ENCODE measurements at places on chromosomes 5 and 9. TPM values are rescaled to one million over a fixed set of nuclear protein-coding genes. Genes with fewer than 3 reads are reported as not detected.

- no peaks in the 10 kb centered on the region for H3K4me1 ChIP-seq
- no peak overlapping the region for H3K4me3 ChIP-seq
- DNase-seq = no peak
- no peaks in the 10 kb centered on the region for H3K27me3 ChIP-seq
Measured at GRCh38 chr5:148261221-148261620, 7.4 kb upstream of the SPINK13 start.

DNA sequence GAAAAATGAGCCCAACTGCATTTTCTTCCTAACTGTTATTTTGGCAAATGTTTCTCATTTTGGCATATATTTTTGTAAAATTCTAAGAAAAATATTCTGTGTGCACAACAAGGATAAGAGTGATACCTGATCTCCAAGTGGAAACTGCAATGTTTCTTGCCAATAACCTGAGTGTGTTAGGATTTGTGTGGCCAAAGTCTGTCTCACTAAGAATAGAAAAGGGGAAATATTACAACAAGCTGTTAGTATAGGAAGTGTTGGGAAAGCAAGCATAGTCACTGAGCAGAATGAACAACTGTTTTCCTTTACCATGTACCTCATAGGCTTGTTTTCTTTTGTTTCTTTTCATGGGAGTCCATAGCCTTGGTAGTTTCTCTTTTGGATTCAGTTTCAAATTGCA lies 624.2 kb downstream of the MTRR start:
- no peak overlapping the region for H3K27ac ChIP-seq
- H3K27me3 ChIP-seq = no peaks in the 10 kb centered on the region
- no peaks in the 10 kb centered on the region for H3K36me3 ChIP-seq
- H3K4me3 ChIP-seq = no peak overlapping the region
- no peak for DNase-seq

Gene FCN2
- total RNA-seq = not detected

Gene MARCOL
- not detected for total RNA-seq

- no peaks in the 10 kb centered on the region for H3K27me3 ChIP-seq
- H3K36me3 ChIP-seq = peaks cover 8% of the 10 kb centered on the region
- no peak overlapping the region for H3K4me3 ChIP-seq
- H3K4me1 ChIP-seq = peaks cover 8% of the 10 kb centered on the region
Measured at GRCh38 chr9:83935276-83935935, 14.2 kb upstream of the KIF27 start.

- peaks cover 54% of the 10 kb centered on the region for H3K27me3 ChIP-seq
- DNase-seq = no peak
- no peak overlapping the region for H3K27ac ChIP-seq
- H3K4me1 ChIP-seq = peaks cover 5% of the 10 kb centered on the region
- H3K36me3 ChIP-seq = no peaks in the 10 kb centered on the region
- H3K4me3 ChIP-seq = no peak overlapping the region
Measured at GRCh38 chr9:21392270-21392669, 7.1 kb upstream of the IFNA2 start.

GRCh38 chr5:142969624-142970439 lies 199.7 kb downstream of the ARHGAP26 start:
- DNase-seq = no peak
- H3K4me3 ChIP-seq = no peak overlapping the region
- peaks cover 27% of the 10 kb centered on the region for H3K36me3 ChIP-seq
- no peaks in the 10 kb centered on the region for H3K27me3 ChIP-seq
- peaks cover 40% of the 10 kb centered on the region for H3K4me1 ChIP-seq

Gene GRXCR2
- total RNA-seq = not detected

- no peak overlapping the region for H3K4me3 ChIP-seq
- no peak overlapping the region for H3K27ac ChIP-seq
- H3K36me3 ChIP-seq = peaks cover 28% of the 10 kb centered on the region
- peaks cover 8% of the 10 kb centered on the region for H3K4me1 ChIP-seq
- DNase-seq = no peak
Measured at GRCh38 chr5:141422742-141423291, 2.0 kb downstream of the PCDHGA11 start.

Gene PCDHGA2
- total RNA-seq = not detected

Gene TMED9
- total RNA-seq = 104 TPM

- peak overlapping the region; percentile 80 for H3K4me3 ChIP-seq
- peaks cover 2% of the 10 kb centered on the region for H3K36me3 ChIP-seq
- H3K4me1 ChIP-seq = peaks cover 72% of the 10 kb centered on the region
- no peaks in the 10 kb centered on the region for H3K27me3 ChIP-seq
- DNase-seq = no peak
Measured at GRCh38 chr9:70407081-70407503, 7.4 kb downstream of the KLF9 start.

DNA sequence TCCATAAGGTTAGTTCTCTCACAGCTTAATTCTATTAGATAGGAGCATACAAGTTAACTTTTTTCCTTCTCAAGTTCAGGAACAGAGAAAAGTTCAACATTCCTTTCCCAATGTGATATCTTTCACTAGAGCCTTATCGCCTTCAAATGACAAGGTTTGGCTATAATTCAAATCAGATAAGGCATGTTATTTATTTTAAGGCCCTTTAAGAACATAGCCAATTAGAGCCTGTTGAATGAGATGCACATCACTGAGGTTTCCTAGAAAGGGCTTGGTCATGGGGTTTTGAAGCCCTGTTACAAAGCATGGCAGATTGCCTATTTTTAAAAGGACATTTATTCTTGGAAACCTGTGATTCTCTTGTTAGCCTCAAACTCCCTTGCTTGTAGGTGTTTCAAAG lies 123.4 kb downstream of the BASP1 start:
- H3K27ac ChIP-seq = no peak overlapping the region
- H3K36me3 ChIP-seq = no peaks in the 10 kb centered on the region
- no peak for DNase-seq
- no peak overlapping the region for H3K4me3 ChIP-seq
- no peaks in the 10 kb centered on the region for H3K27me3 ChIP-seq

- H3K36me3 ChIP-seq = no peaks in the 10 kb centered on the region
- no peaks in the 10 kb centered on the region for H3K4me1 ChIP-seq
- no peak overlapping the region for H3K27ac ChIP-seq
- no peak for DNase-seq
- no peak overlapping the region for H3K4me3 ChIP-seq
Measured at GRCh38 chr9:6733257-6733656, 24.5 kb upstream of the KDM4C start.

DNA sequence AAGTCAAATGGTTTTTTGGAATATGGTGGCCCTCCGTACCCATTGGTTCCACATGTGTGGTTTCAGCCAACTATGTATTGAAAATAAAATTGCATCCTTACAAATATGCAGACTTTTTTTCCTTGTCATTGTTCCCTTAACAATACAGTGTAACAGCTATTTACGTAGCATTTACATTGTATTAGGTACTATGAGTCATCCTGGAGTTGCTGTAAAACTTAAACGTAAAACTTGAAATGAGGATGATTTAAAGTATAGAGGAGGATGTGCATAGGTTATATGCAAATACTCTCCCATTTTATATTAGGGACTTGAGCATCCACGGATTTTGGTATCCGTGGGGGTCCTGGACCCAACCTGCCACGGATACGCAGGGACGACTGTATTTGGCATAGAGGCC lies 16.3 kb downstream of the SDHA start:
- no peak for DNase-seq
- no peaks in the 10 kb centered on the region for H3K4me1 ChIP-seq
- no peak overlapping the region for H3K4me3 ChIP-seq

GRCh38 chr5:102747386-102748166 lies 7.5 kb upstream of the PAM start:
- no peak for DNase-seq
- H3K36me3 ChIP-seq = no peaks in the 10 kb centered on the region
- H3K4me3 ChIP-seq = no peak overlapping the region
- H3K4me1 ChIP-seq = peaks cover 9% of the 10 kb centered on the region
- no peak overlapping the region for H3K27ac ChIP-seq
- no peaks in the 10 kb centered on the region for H3K27me3 ChIP-seq

Gene SLC6A19
- not detected for total RNA-seq

Gene PLAC8L1
- not detected for total RNA-seq

Measured in activated CD8-positive, alpha-beta T cell treated with anti-CD3 and anti-CD28 coated beads, Interleukin-2, amount 10 ng/mL, durations not matched to agents 7 days and 5 days (primary cell).